ENCODE measurements at places on chromosomes 7 and 10.
A peak's percentile ranks its signal among the peaks of the same experiment; 100 is the strongest.

GRCh38 chr10:52779541-52780390, 7.2 kb upstream of the MBL2 start:
- no peak for DNase-seq

- no peak for DNase-seq
Measured at GRCh38 chr10:59177031-59177797, 771 bp downstream of the PHYHIPL start.

DNA sequence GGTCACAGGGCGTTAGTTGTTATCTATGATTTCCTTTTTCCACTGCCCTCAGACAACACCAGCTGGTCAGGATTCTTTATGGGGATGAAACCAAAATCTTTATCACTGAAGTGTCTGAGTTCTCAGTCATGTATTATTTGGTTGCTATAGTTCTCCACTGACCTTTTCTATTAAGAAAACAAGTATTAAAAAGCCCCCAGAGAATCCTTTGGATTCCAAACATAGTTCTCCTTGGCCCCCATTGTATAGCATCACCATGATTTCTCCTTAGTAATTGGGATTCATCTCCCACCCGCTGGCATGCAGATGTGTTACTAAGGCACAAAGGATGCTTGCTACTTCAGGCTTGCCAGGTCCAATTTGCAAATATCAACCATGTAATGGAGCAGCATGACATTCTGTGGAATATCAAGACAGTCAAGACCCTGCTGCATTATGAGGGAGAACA, 94.3 kb downstream of the IQUB start:
- DNase-seq, result no peak

DNA sequence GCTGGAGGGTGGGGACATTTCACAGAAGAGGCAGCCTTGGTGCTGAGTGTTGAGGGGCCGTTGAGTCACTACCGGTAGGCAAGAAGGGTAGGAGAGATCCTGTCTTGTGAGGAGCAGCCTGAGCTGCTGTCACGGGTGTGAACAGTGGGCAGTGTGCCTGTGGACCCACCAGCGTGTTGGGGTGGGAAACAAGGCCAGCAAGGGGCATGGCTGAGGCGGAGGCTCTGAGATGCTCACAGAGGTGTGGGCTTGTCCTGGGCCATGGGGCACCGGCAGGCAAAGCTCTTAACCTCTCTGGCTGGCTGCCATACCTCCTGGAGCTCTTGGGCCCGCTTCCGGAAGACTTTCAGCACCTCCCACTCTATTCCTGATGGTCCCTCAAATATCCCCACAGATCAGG, 33.6 kb upstream of the SMARCD3 start:
- no peak for DNase-seq

DNA sequence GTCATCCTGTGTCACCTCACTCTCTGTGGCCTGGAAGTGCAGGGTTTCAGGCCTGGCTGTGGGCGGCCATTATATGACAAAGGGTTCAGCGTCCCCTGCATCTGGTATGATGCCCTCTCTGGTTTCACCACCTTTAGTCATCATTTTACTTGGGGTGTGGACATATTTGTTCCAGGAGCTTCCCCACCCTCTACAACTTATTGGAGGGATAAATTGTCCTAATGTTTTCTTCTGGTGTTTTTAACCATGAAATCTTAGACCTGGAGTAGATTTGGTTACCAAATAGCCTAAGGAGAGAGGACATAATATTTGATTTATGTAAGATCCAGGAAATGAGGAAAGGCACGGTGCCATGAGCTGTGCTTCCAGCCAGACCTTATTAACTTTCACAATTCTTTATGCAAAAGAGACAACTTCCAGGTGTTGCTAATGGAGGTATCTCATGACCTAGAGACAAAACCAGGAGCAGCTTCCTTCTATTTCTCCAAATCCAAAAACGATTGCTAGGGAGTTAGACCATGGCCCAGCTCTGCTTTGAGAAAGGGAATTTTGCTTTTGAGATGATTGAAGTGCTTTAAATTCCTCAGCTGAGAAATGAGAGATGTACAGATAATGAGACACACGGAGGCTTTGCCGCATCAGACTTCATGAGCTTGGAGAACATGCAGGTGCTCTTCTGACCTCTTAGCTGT, 20.9 kb downstream of the WBP1L start:
- DNase-seq, result no peak

DNA sequence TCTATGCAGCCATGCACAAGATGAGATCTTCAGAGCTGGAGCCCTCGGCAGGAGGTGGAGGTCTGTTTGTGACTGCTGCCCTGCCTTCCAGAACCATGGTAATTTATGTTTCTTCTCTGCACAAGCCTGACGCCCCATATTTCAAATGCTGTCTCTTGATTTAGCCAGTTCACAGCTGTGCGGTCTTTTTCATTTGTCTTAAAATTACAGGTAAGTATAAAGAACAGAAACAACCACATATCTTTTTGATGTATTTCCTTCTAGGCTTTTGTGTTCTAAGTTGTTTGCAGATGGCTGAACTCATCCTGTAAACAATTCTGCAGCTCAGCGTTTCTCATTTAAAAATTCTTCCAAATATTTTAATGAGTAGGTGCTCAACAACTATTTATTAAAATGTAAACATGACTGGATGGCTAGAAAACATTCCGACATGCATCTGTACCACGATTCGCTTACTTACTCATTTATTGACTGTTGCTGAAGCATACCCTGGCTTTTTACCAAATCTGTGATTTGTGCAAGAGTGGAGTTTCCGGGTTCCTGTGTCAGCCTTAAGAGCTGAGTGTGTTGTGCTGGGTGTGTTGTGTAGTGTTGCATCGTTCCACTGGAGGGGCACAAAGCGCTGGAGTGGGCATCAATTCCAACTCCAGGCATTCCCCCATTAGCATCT, 58.9 kb downstream of the PIP4K2A start:
- DNase-seq, result peak; percentile 87

DNA sequence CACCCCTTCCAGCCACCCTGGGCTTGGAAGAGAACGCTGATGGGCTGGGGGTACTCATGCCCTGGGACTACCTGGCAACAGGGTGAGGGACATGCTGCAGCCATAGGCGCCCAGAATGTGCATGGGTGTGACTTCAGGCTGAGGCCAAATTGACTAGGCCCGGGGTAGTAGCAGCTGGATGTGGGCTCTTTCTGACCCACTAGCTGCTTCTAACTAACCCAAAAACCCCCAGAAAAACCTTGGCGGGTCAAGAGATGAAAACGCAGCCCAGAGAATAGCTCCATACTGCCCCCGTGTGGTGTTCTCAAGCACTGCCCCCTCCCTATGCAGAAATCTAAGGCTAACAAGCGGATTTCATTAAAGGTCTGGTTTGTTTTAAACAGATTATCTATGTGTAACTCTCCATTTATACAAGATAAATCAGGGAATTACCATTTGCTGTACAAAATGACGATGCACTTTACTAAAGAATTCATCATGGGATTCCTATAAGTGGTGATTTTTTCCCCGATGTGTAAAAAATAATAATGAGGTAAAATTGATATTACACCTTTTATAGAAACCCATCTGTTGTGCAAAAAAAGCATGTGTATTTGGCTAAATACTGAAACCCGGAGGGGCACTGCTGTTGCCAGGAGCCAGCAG, 4.2 kb downstream of the SMARCD3 start:
- peak; percentile 48 for DNase-seq

GRCh38 chr10:71421075-71421434, 24.3 kb downstream of the CDH23 start:
- DNase-seq, result no peak

- DNase-seq, result no peak
Measured at GRCh38 chr10:8487346-8487745, 432.9 kb downstream of the GATA3 start.

GRCh38 chr10:22305721-22306120, 10.5 kb upstream of the COMMD3 start:
- no peak for DNase-seq

- DNase-seq, result no peak
Measured at GRCh38 chr7:114569220-114569619, 154.6 kb downstream of the FOXP2 start.

- DNase-seq, result no peak
Measured at GRCh38 chr7:981793-982510, 1.0 kb upstream of the CYP2W1 start.

GRCh38 chr10:59895629-59896116, 10.7 kb downstream of the CCDC6 start:
- DNase-seq, result no peak

DNA sequence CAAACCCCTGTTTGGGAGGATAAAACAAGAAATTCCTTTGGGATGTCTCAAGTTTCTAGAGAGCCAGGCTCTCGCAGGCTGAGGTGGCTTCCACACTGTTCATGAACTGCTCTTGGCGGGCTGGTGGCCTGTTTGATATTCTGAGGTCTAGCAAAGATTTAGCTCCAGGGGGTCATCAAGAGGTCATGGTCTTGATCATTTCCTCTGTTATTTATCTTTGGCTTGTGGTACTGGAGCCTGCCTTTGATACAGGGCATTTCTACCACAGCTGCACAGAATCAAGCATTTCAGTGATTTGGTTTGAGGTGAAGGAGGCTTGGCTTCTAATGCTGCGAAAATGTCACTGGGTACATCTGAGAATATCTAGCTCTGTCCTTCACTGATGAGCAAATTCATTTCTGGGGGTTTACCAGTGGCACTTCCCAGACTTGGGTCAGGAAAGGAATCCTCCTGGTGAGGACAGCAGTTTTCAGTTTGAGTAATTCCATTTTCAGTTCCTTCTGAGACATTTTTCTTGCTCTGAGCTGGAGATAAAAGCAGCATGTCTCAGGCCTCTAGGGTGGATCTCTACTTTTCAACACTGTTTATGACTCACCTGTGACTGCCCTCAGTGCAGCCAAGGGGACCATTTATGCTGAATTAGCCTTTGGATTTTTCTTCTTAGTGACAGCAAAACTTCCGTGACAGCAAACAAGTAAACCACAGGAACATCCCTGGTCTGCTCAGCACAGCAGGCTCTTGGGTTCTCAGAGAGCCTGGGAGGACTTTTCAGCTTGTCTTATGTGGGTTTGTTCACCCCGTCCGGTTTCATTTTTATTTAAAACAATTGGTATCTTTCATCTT, 312.0 kb downstream of the RNLS start:
- DNase-seq, result peak; percentile 55

- DNase-seq, result no peak
Measured at GRCh38 chr10:98338318-98338717, 70.3 kb upstream of the LOXL4 start.

- no peak for DNase-seq
Measured at GRCh38 chr7:149552799-149553198, 55.2 kb upstream of the ZNF746 start.

- no peak for DNase-seq
Measured at GRCh38 chr10:123357421-123357930, 203.3 kb downstream of the BUB3 start.

GRCh38 chr7:4191046-4191445, 491.0 kb upstream of the FOXK1 start:
- DNase-seq, result no peak

DNA sequence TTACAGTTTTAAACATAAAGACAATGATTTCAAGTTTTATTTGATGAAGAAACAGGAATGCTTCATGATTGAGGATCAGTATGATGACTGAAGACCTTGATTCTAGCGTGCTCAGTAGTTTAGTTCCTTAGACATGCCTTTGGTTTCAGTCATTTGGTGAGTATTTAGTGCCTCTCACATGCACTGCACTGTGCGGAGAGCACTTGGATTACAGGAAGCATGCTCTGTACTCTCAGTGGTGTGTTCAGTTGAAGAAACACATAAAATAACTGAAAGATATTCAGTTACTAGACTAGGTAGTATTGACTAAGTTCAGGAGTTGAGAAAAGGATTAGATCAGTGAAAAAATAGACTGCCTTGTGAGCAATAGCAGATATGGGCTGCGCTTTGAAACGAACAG, 25.5 kb downstream of the RBM17 start:
- no peak for DNase-seq

DNA sequence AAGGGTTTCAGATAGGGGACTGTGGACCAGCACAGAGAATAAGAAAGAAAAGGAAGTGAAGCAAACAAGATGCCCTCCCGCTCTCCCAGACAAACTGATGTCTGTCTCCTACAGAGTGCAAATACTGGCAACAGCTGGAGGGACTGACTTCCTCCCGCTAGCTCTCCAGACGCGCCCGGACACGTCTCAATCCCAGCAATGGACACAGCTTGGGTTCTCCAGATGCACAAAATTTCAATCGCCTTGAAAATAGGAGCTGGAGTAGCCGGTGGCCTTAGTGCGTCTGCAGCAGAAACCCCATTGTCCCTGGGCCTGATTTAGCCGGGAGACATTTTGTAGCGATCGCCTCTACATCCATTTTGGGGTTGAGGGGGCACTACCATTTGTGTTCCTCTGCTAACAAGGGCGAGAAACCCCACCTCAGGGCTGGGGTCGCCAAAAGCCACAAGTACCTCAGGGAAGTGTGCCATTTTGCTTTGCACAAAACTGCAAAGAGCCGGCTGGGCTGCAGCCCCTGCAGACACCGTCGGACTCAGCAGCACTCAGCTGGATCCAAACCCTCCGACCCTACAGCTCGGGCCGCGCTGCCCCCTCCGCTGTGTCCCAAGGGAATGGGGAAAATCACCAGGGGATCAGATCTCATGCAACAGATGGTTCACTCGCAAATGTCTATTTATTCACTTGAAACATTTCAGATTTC, 5.9 kb downstream of the CPA2 start:
- no peak for DNase-seq

GRCh38 chr10:73655257-73655989, 406 bp downstream of the SYNPO2L start:
- DNase-seq, result no peak

- DNase-seq, result no peak
Measured at GRCh38 chr7:21107101-21107500, 320.4 kb upstream of the SP8 start.

GRCh38 chr10:6987536-6987945, 407.5 kb upstream of the PRKCQ start:
- no peak for DNase-seq

DNA sequence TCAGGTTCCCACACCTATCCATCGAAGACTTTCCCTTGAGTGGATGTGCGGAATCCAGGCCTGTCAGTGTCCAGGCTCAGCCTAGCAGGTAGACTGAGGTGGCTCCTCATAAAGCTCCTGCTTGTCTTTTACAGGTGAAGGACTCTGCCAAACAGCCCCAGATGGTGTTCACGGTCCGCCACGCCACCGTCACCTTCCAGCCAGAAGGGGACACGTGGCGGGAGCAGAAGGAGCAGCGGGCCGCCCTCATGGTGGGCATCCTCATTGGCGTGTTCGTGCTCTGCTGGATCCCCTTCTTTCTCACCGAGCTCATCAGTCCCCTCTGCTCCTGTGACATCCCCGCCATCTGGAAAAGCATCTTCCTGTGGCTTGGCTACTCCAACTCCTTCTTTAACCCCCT, 13.9 kb downstream of the HTR5A start:
- DNase-seq, result no peak

DNA sequence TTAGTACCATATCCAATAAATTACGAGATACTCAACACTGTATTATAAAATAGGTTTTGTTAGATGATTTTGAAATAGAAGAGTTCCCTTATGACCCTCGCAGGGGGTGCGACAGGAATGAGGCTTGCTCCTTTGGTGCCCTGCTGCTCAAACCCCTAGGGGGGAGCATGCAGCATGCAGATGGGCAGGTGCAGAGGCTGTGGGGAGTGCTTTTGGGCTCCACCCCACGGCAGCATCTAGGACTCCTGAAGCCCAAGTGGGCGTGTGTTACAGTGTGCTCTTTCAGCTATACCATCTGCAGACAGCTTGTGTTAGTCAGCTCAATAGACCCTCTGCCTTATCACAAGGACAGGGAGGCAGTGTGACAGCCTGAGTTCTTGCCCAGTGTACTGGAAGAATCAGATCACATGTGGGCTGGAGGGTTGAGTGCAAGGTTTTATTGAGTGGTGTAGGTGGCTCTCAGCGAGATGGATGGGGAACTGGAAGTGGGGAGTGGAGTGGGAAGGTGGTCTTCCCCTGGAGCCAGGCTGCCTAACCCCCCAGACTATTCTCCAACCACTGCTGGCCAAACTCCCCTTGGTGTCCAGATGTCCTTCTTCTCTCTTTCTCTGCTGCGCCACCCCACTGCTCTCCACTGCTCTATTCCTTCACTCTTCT, 3.1 kb upstream of the MRC1 start:
- DNase-seq, result no peak

Measured in CD8-positive, alpha-beta memory T cell (primary cell).